ENCODE measurements at places on chromosomes 3 and 15.

DNA sequence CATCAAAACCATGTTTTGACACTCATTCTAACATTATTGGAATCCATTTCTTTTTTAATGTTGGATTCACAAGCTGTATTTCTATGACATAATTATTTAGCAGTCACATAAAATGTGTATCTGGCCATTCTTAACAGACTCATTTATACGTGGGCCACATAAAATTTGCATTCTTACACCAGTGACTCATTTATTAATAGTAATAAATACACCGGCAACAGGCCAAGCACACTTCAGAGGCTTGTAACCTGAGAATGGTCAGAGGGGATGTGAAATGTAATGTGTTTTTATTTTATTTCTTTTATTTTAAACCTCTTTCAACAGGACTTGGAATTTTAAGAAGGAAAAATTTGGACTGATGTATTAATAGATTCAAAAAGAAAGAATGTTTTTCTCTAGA lies 384.9 kb upstream of the RARB start:
- DNase-seq = no peak

DNA sequence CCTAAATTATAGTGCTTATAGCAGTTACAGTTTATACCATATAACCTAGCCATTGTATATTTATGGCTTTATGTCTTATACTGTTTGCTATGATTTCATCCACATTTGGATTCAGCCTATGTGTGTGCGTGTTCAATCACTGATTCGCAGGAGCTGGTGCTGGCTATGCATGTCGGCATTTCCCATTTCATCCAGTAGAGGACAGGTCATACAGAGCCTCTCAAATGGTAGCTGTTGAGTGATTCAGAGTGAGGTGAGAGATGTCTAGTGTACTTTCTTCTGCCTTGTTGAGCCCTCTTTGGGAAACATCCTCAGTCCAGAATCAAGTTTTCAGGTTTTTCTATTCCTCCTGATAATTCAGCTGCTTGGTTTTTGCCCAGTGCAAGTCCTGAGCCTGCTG lies 76.1 kb downstream of the FRMD4B start:
- no peak for DNase-seq

- no peak for DNase-seq
These were observed 50.3 kb downstream of the SHQ1 start for GRCh38 chr3:72797773-72798543.

GRCh38 chr3:47128137-47128536 lies 35.8 kb downstream of the SETD2 start:
- DNase-seq = no peak

DNA sequence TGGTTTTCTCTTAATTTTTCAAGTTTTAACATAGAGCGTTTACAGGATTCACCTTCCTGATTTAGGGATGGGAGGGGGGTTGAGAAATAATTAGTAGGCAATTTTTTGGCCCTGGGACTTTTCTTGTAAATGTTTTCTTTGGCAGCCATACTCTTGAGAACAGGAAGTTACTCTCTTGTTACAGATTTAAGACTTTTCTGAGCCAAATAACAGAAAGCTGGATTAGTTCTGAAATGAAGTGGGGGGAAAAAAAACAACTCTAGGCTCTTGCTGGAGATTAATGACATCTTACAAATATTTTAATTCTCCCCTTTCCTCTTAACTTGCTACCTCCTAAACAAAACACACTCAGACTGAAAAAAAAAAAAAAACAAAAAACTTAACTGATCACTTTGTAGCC lies 13.8 kb upstream of the POLR2M start:
- DNase-seq = no peak

DNA sequence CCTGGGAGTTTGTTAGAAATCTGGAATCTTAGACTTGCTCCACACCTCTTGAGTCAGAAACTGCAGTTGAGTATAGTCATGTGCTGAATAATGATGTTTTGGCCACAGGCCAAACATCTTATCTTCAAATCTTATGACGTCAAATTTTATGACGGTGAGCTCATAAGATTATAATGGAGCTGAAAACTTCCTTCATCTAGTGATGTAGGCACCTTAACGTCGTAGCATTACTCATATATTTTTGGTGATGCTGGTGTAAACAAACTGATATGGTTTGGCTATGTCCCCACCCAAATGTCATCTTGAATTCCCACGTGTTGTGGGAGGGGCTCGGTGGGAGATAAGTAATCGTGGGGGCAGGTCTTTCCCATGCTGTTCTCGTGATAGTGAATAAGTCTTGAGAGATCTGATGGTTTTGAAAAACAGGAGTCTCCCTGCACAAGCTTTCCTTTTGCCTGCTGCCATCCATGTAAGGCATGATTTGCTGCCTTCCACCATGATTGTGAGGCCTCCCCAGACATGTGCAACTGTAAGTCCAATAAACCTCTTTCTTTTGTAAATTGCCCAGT lies 268.0 kb upstream of the PROK2 start:
- no peak for DNase-seq

DNA sequence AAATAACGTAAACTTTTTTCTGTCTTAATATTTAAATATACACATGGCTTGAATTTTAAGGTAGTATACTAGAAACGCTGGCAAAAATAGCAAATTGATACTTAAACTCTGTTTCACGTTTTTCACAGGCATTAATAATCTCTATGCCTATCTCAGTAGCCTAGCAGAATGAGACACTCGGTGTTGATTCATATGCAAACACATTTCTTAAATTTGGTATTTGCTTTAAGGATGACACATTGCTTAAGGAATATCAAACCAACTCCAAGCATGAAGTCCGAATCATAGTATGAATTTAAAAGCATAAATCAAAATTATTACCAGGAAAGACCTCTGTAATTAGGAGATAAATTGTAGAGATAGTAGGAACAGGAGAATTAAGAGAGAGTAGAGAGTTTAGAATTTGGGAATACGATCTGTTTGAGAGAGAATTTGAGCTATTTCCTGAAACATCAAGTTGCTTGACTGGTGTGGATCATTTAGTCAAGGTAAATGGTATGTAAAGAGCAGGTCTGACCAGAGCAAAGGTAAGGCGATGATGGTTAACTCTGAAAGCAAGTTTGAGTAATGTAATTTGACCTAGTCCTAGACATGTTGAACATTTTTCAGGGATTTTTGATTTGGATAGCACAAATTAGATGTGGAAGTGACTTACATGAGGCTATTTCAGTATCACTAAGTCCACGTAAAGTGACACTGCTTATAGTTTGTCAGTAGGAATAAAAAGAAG lies 236.1 kb downstream of the ROBO1 start:
- no peak for DNase-seq

DNA sequence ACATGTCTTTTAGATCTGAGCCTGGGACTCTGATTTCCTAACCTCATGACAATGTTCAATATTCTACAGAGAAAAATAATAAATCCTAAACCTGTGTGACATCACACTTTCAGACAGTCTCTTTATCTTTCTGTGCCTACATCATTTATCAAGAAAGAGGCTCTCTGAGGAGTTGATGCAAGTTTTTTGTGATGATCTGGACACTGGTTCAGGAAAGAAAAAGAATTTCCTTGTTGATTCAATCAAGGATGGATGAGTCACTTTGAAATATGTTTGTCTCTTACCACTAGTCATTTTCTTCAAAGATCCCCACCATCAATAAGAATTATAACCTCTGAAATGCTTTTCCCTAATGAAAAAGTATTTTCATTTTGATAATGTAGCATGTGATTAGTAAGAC lies 404.6 kb downstream of the WDR72 start:
- no peak for DNase-seq

GRCh38 chr3:5016211-5017161 lies 37.2 kb downstream of the BHLHE40 start:
- peak; percentile 73 for DNase-seq

DNA sequence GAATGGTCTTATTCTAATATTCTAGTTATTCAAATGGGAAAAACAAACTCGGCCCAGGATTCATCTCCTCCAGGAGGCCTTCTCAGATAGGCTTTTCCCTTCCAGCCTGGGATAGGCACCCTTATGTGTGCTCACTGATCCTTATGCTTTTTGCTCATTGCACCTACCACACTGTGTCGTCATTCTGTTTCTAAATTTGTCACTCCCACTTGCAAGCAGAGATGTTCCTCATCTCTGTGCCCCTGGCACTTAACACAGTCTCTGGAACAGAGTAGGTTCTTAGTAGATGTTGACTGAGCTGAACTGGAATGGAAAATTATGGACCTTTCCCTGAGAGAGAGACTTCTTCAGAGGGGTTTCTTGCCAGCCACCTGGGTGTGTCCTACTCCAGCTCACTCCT lies 18.7 kb upstream of the SPG11 start:
- no peak for DNase-seq

DNA sequence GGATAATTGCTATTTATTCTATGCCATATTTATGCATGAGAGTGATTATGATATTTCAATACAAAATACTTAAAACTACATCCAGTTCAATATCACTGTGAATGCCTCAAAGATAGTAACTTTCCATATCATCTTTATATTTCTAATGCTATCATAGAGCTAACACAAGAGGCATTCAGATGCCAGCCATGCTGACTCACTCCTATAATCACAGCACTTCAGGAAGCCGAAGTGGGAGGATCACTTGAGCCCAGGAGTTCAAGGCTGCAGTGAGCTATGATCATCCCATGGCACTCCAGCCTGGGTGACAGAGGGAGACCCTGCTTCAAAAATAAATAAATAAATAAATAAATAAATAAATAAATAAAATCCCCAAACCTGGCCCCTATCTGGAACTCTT lies 498.7 kb downstream of the EPHA3 start:
- DNase-seq = no peak

DNA sequence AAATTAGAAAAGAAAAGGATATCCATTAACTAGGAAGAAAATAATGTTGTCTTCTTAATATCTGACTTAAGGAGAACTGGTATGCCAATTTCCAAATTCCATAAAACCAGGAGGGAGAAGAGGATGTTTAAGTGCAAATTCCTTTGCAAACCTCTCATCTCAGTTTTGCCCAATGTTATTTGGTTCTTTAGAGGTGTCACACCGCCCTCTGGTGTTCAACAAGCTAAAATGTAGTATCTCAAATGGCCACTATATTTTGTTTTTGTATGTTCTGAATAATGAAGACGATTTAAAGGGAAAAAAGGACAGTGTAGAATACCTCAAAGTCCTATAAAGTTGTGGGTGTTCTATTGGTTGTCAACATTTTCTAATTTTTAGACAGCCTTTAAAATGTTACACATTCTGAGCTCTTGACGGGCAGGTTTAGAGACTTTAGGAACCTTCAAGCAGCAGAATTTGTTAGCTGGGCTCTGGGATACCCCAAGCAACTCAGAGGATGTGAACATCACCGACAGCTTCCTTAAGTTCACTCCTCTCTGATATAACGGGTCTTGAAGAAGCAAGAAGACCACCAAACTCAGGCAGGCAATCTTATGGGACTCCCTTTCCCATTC lies 458.3 kb downstream of the MFSD1 start:
- peak; percentile 59 for DNase-seq

DNA sequence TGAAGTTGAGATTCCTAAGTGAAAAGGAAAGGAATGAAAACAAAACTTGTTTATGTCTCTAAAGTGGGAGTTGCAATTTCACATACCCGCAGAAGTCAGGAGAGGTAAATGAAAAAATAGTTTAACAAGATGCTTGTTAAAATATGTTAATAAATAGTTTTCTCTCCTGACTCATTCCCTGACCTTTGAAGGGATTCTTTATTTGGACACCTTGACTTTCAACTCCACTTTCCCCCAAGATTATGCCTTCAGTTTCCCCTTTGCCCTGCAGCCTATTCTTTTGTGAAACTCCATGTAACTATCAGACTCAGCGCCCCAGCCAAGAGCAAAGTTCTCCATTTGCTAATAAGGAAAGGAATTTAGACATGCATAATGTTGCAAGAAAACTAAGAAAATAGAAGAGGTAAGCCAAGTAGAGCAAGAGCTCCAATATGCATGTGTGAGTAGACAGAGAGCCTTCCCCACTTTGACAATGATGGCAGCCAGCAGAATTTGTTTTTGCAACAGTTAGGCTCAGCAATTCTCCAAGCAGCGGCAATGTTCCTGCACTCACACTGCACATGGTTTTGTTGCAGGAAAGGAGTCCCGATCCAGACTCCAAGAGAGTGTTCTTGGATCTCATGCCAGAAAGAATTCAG lies 61.2 kb downstream of the CD200 start:
- DNase-seq = no peak

DNA sequence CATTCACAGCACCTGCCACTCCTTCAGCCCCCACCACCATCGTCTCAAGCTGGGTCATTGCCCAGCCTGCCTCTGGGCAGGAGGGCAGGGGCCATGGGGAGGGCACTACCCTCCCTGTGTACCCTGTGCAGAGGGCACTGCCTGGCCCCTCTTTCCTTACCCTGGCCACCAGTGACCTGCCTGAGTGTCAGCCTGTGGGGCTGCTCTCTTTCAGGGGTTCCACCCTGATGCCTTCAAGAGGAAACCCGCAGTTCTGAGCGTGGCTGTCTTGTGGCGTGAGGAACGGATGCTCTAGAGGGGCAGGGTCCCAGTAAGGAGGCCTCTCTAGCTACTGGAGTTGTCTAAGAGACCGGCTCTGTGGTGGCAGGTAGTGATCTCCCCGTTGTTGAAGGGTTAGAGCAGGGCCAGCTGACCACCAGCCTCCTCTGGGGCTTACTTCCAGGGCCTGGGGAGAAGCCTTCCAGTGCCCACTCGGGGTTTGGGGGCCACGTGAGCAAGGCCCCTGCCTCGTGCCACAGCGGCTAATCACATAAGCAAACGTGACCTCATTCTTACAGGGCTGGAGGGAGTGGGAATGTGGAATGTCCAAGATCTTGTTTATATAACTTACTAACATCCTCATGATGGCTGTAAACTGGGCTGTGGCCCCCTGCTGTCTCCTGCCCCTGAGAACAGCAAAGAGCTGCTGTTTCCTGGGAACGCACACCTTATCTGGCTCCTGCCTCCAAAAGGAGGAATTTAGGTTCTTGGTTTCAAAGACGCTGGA lies 31.4 kb upstream of the SEC13 start:
- peak; percentile 78 for DNase-seq

DNA sequence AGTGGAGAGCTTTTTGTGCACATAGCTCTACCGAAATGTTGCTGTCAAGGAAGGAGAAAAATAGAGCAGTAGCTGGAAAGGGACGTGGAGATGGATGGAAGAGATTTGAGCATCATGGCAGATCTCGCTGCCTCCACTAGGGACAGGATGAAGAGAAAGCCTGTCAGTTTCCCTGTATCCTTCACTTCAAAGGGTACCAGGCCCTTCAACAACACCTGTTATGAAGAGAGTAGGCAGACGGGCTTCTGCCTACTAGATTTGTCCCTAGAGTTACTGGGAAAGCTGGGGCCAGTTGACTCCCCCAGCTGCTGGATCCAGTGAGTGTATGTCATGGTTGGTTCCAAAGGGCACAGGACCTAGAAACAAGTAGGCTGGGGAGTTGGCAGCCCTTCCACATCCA lies 150.8 kb downstream of the TLE3 start:
- no peak for DNase-seq

GRCh38 chr3:172089250-172089649 lies 49.9 kb downstream of the FNDC3B start:
- DNase-seq = no peak

- DNase-seq = no peak
These were observed 75.9 kb upstream of the TMC3 start for GRCh38 chr15:81449836-81450474.

GRCh38 chr15:46413799-46414198 lies 779.0 kb downstream of the SQOR start:
- DNase-seq = no peak
